ENCODE measurements at places on chromosomes 3 and 15. TPM values are rescaled to one million over a fixed set of nuclear protein-coding genes. Genes with fewer than 3 reads are reported as not detected.

DNA sequence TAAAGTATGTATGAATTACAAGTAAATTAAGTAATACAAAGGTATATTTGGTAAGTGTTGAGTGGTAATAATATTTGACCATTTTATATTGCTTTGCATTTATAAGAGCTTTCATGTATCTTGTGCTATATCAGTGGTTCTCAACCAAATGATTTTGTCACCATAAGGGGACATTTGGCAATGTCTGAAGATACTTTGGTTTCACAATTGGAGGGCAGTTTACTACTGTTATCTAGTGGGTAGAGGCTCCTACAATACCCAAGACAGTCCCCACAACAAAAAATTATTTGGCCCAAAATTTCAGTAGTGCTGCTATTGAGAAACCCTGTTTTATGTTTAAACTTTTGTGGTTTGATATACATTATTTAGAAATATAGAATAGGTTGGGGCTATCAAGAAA lies 14.6 kb downstream of the TRPC1 start:
- no peaks in the 10 kb centered on the region for H3K4me1 ChIP-seq
- no peaks in the 10 kb centered on the region for H3K36me3 ChIP-seq
- no peak overlapping the region for H3K27ac ChIP-seq
- no peak overlapping the region for H3K4me3 ChIP-seq
- H3K27me3 ChIP-seq, result peaks cover 2% of the 10 kb centered on the region

DNA sequence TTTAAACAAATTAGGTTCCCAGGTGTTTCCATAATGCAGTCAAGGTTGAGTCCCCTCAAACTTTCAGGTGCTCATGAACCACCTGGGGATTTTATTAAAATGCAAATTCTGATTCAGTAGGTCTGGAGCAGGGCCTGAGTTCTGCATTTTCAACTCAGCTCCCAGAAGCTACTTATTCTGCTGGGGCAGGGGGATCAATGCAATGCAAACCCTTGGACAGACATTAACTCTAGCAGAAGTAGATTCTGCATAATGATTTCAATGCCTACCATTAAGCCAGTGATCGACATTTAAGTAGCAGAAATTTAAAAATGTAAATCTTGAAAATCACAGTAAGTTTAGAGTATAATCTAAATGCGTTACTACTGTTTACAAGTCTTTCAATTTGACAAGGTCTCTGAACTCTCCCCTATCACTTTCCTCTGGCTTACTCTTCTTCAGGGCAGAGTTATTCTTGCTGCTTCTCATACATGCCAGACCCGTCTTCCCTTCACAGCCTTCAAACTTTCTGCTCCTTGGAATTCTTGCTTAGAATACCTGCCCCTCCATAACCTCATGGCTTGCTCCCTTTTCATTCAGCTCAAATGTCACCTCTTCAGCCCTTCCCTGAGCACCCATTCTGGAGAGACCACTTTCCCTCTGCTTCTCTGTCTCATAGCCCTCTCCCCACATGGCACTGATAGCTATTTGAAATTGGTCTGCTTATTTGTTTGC lies 19.3 kb upstream of the DPPA4 start:
- no peaks in the 10 kb centered on the region for H3K36me3 ChIP-seq
- H3K27ac ChIP-seq, result no peak overlapping the region
- H3K27me3 ChIP-seq, result no peaks in the 10 kb centered on the region
- no peaks in the 10 kb centered on the region for H3K4me1 ChIP-seq
- no peak for DNase-seq

- peaks cover 28% of the 10 kb centered on the region for H3K36me3 ChIP-seq
- H3K4me3 ChIP-seq, result no peak overlapping the region
- no peaks in the 10 kb centered on the region for H3K4me1 ChIP-seq
- DNase-seq, result no peak
- H3K27me3 ChIP-seq, result no peaks in the 10 kb centered on the region
- no peak overlapping the region for H3K27ac ChIP-seq
These were observed 33.6 kb downstream of the ZNF280D start for GRCh38 chr15:56699743-56700142.

GRCh38 chr15:43511012-43511885 lies 6.2 kb upstream of the MAP1A start:
- DNase-seq, result peak; percentile 80
- H3K27ac ChIP-seq, result peak overlapping the region; percentile 89
- H3K36me3 ChIP-seq, result peaks cover 3% of the 10 kb centered on the region
- H3K27me3 ChIP-seq, result no peaks in the 10 kb centered on the region

Gene CKMT1A
- 0.66 TPM for total RNA-seq

GRCh38 chr3:126103121-126104027 lies 19.4 kb upstream of the SLC41A3 start:
- no peaks in the 10 kb centered on the region for H3K36me3 ChIP-seq
- no peak for DNase-seq
- no peaks in the 10 kb centered on the region for H3K4me1 ChIP-seq
- H3K4me3 ChIP-seq, result no peak overlapping the region
- H3K27me3 ChIP-seq, result no peaks in the 10 kb centered on the region

DNA sequence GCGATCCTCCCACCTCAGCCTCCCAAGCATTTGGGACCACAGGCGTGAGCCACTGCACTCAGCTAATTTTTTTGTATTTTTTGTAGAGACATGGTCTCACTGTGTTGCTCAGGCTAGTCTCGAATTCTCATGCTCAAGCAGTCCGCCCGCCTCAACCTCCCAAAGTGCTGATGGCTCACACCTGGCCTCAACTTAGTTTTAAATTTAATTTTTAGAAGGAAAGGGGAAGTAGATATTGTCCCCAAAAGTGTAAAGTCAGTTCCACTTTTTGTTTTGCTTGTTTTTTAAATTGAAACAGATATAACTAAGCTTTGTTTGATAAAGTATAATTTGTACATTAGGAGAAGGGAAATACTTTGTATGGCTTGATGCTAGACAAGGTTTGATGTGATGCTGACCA lies 31.3 kb upstream of the NFKBIZ start:
- no peak for DNase-seq
- H3K4me1 ChIP-seq, result peaks cover 18% of the 10 kb centered on the region
- H3K4me3 ChIP-seq, result no peak overlapping the region
- no peaks in the 10 kb centered on the region for H3K27me3 ChIP-seq

Gene CD80
- 13.0 TPM for total RNA-seq

Gene CCDC12
- 66.2 TPM for total RNA-seq
